T-helper 2 cell (primary cell): ENCODE measurements at places on chromosomes 12 and 14.

- DNase-seq, result no peak
Measured at GRCh38 chr12:113136128-113136989, 798 bp upstream of the RASAL1 start.

- no peak for DNase-seq
Measured at GRCh38 chr12:12384571-12385340, 27.9 kb downstream of the BORCS5 start.

GRCh38 chr12:112046003-112046402, 32.8 kb downstream of the ERP29 start:
- no peak for DNase-seq

DNA sequence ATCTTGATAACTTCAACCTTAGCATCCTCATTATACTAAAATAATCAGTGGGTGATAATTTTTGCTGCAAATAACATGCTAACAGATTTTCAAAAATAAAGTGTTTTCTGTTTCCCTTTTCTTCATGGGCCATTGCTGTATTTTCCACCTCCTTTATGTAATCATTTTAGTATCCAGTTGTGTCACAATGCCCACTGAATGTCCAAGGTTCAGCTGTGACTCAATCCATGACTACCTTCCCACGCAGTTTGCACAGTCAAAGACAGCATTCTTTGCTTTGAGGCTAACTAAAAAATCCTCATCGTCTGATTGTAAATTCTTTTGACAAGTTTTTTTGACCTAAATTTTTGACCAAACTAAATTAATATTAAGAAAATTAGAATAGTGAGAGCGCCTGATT, 474.1 kb downstream of the FLRT2 start:
- no peak for DNase-seq

DNA sequence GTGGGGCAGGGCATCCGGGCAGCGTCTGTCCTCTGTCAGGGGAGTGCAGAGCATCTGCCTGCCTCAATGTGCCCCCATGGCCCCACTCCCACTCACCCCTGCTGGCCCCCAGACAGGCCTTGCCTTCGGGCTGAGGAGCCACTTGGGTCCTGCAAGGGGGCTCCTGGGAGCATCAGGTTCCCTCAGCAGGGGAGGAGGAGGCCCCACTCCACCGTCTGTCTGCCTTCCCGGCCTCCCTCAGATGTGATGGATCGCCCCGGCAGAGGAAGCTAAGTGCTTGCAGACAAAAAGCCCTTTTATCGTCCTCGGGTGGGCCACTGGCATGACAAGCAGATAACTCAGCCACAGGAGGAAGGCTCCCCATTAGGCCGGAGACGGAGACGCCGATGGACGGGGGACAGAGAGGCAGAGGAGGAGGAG, 35.1 kb downstream of the NCOR2 start:
- no peak for DNase-seq

DNA sequence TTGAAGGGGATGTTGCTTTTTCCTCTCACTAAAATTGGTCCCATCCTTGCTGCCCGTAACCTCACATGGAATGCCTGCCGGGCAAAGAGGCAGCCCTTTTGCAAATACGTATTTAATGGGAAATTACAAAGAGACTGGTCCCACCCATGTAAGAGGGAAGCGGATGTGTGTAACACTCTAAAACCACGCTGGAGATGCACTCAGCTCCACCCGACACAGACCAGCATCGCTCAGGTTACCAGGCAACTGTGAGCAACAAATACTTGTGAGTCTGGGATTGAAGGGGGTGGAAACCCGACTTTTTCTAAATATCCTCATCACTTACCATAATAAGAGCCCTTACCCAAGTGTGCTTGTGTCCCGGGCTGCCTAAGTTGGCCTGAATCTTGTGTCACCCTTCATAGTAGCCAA, 47.7 kb downstream of the ELK3 start:
- DNase-seq, result peak; percentile 81

GRCh38 chr14:57725399-57726077, 140.4 kb downstream of the SLC35F4 start:
- DNase-seq, result no peak

GRCh38 chr12:28108599-28108998, 81.7 kb upstream of the CCDC91 start:
- DNase-seq, result peak; percentile 81

DNA sequence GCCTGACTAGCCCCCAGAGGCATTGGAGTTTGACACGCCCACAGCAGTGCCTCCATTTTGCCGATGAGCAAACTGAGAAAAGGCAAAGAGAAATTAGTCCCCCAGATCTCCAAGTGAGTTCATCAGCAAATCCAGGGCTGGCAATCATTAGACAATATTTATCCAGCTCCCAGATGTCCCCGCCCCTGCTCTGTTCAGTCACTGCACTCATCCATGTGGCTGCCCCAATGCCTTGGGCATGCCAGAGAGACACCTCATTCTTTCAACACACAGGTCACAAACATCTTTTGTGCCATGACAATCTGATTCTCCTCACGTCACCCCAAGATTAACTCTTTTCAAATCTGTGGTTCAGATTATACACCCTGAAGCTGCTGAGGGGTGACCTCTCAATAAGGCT, 43.5 kb downstream of the DPF3 start:
- no peak for DNase-seq

GRCh38 chr12:116320791-116321217, 43.3 kb upstream of the MED13L start:
- DNase-seq, result no peak

DNA sequence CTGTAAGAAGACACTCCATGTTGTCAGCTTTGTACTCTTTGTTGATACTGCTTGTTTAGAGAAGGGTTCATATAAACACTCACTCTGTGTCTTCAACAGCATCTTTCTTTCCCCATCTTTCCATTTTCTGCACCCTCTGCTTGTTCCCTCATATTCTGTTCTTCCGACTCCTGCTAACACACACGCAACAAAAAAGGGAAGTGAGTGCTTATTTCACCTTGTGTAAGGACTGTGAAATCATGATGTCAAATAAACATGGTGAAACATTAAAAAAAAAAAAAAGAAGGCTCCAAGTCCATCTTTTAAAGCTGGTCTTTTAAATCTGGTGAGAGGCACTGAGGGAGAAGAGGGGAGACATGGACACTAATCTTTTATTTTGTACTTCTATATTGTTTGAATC, 145.4 kb downstream of the RPAP3 start:
- DNase-seq, result no peak

GRCh38 chr14:61562321-61563161, 132.8 kb upstream of the HIF1A start:
- no peak for DNase-seq

DNA sequence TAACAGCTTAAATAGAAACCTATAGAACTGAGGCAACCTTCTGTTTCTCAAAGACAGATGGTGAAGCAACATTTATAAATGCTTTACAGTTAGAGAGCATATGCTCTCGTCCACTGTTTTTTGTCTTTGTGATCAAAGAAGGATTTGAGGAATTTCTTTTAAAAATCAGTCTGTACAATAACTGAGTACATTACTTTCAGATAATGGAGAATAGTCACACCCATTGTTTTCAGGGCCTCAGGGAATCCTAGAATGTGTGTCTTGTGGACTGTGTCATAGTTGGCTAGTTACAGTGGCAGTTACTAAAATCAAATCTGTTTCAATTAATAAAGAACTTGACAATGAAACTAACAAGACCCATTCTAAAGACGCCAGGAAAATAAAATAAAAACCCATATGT, 107.9 kb downstream of the PRKCH start:
- DNase-seq, result no peak

GRCh38 chr14:103735815-103736545, 20.4 kb downstream of the ZFYVE21 start:
- no peak for DNase-seq

DNA sequence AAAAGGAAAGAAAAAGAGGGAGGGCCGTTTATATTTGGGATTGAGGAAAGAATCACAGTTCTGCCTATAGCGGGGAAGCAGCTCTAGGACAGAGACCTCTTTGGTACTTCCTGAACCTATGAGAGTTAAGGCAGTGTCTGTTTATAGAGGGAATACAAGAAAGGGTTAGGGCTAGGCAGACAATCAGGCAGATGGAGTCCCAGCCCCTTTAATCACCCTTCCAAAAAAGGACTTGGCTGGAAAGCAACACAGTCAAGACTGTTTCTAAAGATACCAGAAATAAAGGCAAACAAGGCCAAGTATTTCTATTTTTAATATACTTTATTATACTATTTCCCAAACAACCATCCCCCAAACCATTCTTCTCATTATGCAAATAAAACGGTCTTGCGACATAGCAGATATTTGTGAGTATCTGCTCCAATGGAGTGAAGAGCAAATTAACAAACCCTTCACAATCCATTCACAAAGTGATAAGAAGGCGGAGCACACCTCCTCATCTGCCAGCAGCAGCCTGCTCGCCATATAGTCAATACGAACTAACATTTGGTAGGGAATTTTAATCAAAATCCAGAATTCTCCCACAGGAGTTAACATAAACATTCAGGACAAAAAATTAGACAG, 697 bp upstream of the GRIP1 start:
- no peak for DNase-seq

- no peak for DNase-seq
Measured at GRCh38 chr12:117903110-117903840, 65.5 kb downstream of the KSR2 start.

GRCh38 chr12:14367040-14367661, 1.7 kb downstream of the ATF7IP start:
- DNase-seq, result no peak

GRCh38 chr12:31687101-31687527, 27.6 kb downstream of the ETFBKMT start:
- no peak for DNase-seq

DNA sequence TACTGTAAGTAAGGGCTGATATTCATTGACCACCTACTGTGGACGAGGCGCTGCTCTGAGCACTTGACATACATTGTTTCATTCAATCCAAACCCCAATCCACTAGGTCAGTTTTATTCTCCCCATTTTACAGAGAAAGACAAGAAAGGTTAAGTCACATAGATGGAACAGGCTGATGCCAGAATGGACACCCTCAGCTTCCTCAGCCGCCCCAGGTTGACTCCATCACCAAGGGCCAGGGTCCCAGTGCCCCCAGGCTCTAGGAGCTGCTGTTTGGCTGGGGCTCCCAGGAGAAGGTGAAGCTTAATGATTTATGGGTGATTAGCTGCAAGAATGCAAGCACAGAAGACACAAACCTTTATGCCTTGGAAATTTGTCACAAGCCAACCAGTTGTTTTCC, 671 bp upstream of the AQP2 start:
- DNase-seq, result no peak

- no peak for DNase-seq
Measured at GRCh38 chr12:74791365-74791764, 253.7 kb downstream of the ATXN7L3B start.

DNA sequence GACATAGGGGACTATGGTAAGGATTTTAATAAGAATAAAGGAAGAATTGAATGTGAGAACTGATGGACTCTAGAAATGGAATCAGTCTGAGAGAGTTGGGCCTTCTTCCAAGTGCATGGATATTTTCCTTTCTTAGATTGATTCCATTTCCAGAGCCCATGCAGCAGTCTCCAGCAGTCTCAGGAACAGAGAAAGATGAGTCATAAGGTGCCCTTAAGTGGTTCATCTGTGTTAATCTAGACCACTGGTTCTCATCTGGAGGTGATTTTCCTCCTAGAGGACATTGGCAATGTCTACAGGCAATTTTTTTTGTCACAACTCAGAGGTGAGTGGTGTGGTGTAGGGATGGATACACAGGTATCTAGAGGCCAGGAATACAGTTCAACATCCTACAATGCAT, 25.9 kb downstream of the TRIM9 start:
- DNase-seq, result no peak

- no peak for DNase-seq
Measured at GRCh38 chr12:45763381-45763780, 33.9 kb downstream of the ARID2 start.
